ENCODE measurements at places on chromosomes 11 and 22. TPM values are rescaled to one million over a fixed set of nuclear protein-coding genes. Genes with fewer than 3 reads are reported as not detected.
A peak's percentile ranks its signal among the peaks of the same experiment; 100 is the strongest.

DNA sequence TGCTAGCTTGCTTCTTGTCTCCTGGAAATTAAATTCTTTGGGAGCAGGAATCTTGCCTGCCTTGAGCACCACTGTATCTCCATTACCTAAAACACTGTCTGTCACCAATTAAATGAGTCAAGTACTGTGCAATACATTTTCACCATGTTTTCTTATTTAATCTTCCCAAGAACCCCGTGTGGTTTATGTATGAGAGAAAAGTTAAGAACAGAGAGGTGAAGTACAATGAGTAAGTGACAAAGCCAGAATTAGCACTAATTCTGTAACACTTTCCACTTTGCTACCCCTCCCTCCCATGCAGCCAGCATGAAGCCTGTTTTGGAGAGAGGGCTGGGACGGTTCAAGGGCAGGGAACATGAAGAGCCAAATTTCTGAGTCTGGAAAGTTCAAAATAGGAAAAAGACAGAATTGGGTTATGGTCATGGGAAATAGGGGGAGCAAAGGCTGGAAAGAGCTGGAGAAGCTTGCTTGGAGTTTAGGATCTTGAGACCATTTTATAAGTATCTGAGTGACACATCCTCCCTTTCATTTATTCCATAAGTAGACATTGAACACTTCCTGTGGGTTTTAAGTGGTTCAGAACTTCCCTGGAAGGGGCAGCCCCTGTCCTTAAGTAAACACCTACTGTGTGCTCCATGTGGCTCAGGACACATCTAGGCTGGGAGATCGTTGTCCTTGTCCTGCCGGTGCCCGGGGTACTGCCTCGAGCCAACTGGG, 60.5 kb upstream of the CHST1 start:
- H3K27me3 ChIP-seq: peaks cover 8% of the 10 kb centered on the region
- no peak overlapping the region for H3K4me3 ChIP-seq
- H3K36me3 ChIP-seq: no peaks in the 10 kb centered on the region
- H3K4me1 ChIP-seq: no peaks in the 10 kb centered on the region

DNA sequence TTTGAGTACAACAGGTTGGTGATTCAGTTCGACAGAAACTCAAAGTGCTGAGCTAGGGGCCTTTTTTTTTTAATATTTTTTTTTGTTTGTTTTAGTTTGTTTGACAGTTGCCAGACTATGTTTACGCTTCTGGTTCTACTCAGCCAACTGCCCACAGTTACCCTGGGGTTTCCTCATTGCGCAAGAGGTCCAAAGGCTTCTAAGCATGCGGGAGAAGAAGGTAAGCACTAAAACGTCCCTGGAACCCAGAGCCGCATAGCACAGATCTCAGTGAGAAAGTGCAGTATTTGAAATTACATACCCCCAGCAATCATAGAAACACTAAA, 649 bp downstream of the PRRG4 start:
- peaks cover 45% of the 10 kb centered on the region for H3K27me3 ChIP-seq
- DNase-seq: no peak
- H3K4me1 ChIP-seq: peaks cover 4% of the 10 kb centered on the region
- H3K4me3 ChIP-seq: peak overlapping the region; percentile 92
- H3K36me3 ChIP-seq: no peaks in the 10 kb centered on the region

- no peak overlapping the region for H3K4me3 ChIP-seq
- peak; percentile 5 for DNase-seq
- peaks cover 2% of the 10 kb centered on the region for H3K4me1 ChIP-seq
- peaks cover 18% of the 10 kb centered on the region for H3K27me3 ChIP-seq
- H3K36me3 ChIP-seq: no peaks in the 10 kb centered on the region
Measured at GRCh38 chr11:129286813-129287212, 88.8 kb upstream of the BARX2 start.

DNA sequence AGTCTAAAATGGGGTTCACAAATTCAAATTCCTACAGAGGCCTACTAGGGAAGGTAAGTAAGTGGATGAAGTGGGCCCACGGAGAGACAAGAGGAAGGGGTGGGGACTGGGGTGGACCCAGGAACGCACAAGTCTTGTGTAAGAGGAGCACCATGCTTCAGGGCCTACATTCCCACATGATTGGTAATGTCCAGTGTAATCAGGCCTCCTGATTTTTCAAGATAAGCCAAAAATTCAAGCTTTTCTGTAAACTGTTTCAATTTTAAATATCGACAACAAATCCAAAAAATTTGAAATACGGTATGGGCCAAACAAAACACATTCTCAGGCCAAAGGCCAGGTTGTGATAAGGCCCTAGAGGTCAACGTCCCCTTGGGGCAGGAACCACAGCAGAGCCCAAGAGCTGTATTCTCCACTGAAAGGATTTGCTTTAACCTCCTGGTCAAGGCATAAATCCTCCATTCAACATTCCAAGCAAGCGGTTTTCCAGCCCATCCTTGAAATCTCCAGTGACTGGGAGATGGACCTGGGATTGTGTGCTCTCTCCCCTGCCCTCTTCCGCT, 116.4 kb downstream of the TRIM29 start:
- no peak overlapping the region for H3K27ac ChIP-seq
- H3K4me3 ChIP-seq: no peak overlapping the region
- H3K27me3 ChIP-seq: peaks cover 7% of the 10 kb centered on the region
- no peaks in the 10 kb centered on the region for H3K4me1 ChIP-seq

SLC29A2 gene
- under 0.01 TPM for total RNA-seq

DNA sequence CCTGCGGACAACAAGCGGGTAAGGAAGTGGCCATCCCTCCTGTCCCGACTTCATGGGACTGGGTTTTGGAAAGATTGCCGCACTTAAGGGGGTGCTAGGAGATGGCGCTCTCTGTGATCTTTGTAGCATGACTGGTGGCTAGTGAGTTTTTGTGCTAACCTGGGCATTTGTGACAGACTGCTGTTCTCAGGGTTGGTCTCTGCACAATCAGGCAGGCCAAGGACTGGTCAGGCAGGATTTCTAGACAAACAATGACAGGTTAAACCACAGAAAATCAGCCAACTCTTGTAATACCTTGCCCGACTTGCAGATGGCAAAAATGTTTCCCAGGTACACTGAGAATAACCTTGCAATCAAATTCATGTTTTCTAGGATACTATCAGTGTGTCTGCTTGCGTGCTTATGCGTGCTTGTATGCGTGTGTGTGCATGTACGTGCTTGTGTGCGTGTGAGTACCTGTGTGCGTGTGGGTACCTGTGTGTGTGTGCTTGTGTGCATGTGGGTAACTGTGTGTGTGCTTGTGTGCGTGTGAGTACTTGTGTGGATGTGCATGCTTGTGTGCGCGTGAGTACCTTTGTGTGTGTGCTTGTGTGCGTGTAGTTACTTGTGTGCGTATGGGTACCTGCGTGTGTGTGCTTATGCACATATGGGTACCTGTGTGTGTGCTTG, 25.6 kb upstream of the SORL1-AS1 start:
- H3K27me3 ChIP-seq: peaks cover 7% of the 10 kb centered on the region
- H3K4me1 ChIP-seq: peaks cover 2% of the 10 kb centered on the region
- no peaks in the 10 kb centered on the region for H3K36me3 ChIP-seq
- no peak for DNase-seq
- H3K27ac ChIP-seq: no peak overlapping the region
- H3K4me3 ChIP-seq: no peak overlapping the region

UPK3A gene
- not detected for total RNA-seq

- H3K4me1 ChIP-seq: peaks cover 2% of the 10 kb centered on the region
- H3K4me3 ChIP-seq: no peak overlapping the region
- no peak overlapping the region for H3K27ac ChIP-seq
Measured at GRCh38 chr22:44373234-44373633, 60.5 kb upstream of the SHISAL1 start.

DNA sequence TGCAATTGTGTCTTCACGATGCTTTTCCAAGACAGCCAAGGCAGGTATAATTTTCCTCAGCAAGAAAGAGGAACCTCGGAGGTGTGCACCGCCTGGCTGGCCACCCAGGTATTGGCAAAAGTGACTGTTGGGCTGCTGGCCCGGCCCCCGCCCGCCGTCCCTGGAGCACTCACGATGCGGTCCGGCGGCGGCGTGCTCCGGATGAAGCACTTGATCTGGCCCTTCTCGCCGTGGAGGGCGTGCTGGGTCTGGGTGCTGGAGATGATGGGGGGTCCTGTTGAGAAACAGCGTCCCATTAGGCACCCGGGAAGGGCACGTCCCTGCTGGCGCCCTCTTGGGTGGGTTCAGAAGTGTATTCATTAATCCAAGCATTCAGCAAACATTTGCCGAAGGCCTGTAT, 84.8 kb downstream of the ST3GAL4 start:
- H3K4me1 ChIP-seq: no peaks in the 10 kb centered on the region
- no peak overlapping the region for H3K27ac ChIP-seq
- no peak for DNase-seq
- no peaks in the 10 kb centered on the region for H3K36me3 ChIP-seq
- H3K4me3 ChIP-seq: no peak overlapping the region

ABTB2 gene
- total RNA-seq: 0.28 TPM

CSRP3 gene
- total RNA-seq: not detected

ADAMTS8 gene
- under 0.01 TPM for total RNA-seq

SNAP29 gene
- 10.6 TPM for total RNA-seq

GRCh38 chr11:117300283-117300663, 9.1 kb downstream of the BACE1-AS start:
- peak; percentile 54 for DNase-seq
- H3K4me3 ChIP-seq: no peak overlapping the region
- H3K36me3 ChIP-seq: peaks cover 6% of the 10 kb centered on the region
- H3K27me3 ChIP-seq: no peaks in the 10 kb centered on the region
- peaks cover 13% of the 10 kb centered on the region for H3K4me1 ChIP-seq

MUC5AC gene
- not detected for total RNA-seq

GRCh38 chr11:124799348-124800225, 619 bp downstream of the MSANTD2 start:
- H3K27me3 ChIP-seq: no peaks in the 10 kb centered on the region
- peak; percentile 18 for DNase-seq
- H3K4me3 ChIP-seq: peak overlapping the region; percentile 68
- H3K36me3 ChIP-seq: no peaks in the 10 kb centered on the region
- H3K4me1 ChIP-seq: peaks cover 4% of the 10 kb centered on the region
- peak overlapping the region; percentile 90 for H3K27ac ChIP-seq

MOGAT2 gene
- not detected for total RNA-seq

OR4A16 gene
- total RNA-seq: not detected

- H3K36me3 ChIP-seq: no peaks in the 10 kb centered on the region
- no peak overlapping the region for H3K27ac ChIP-seq
- DNase-seq: no peak
- peaks cover 4% of the 10 kb centered on the region for H3K4me1 ChIP-seq
- H3K4me3 ChIP-seq: no peak overlapping the region
Measured at GRCh38 chr11:127044535-127044934, 44.0 kb upstream of the KIRREL3 start.

DNA sequence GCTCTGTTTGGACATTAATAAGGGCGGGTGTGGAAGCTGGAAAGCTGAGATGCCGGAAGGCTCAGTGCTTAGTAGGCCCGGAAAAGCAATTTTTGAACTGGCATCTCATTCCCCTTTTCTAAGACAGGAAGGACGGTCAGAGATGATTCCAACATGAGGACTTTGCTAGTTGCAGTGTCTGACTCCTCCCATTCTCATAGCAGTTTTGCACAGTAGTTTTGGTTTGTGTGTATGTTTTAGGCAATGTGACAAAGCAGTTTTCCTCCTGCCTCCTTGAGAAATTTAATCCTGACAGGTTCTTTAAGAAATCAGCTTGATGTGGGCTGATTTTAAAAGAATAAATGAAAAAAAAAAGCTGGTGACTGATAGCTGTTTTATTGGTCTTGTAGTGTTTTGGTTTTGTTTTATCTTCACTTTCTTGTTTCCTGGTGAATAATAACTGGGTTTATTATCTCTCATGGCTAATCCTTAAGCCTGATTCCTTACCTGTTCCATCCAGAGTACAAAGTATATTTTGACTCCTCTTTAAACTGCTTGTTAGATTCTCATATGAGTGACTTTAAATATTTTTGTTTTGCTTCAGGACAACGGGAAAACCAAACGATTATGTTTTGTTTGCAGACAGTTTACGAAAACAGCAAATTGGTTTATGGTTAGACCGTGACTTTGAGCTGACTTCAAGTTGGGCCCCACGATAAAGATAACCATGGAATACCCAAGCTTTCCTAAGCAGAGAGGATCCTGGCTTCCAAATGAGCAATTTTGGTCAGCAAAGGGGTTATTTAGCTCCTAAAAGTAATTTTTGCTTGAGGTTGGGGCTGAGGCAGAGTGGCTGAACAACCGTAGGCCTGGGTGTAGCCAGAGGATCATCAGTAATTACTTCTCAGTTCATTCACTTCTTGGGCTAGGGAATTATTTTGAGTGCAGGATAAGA, 3.4 kb downstream of the PTPRJ start:
- peak overlapping the region; percentile 61 for H3K27ac ChIP-seq
- no peak overlapping the region for H3K4me3 ChIP-seq

JAM3 gene
- total RNA-seq: 102 TPM

DNA sequence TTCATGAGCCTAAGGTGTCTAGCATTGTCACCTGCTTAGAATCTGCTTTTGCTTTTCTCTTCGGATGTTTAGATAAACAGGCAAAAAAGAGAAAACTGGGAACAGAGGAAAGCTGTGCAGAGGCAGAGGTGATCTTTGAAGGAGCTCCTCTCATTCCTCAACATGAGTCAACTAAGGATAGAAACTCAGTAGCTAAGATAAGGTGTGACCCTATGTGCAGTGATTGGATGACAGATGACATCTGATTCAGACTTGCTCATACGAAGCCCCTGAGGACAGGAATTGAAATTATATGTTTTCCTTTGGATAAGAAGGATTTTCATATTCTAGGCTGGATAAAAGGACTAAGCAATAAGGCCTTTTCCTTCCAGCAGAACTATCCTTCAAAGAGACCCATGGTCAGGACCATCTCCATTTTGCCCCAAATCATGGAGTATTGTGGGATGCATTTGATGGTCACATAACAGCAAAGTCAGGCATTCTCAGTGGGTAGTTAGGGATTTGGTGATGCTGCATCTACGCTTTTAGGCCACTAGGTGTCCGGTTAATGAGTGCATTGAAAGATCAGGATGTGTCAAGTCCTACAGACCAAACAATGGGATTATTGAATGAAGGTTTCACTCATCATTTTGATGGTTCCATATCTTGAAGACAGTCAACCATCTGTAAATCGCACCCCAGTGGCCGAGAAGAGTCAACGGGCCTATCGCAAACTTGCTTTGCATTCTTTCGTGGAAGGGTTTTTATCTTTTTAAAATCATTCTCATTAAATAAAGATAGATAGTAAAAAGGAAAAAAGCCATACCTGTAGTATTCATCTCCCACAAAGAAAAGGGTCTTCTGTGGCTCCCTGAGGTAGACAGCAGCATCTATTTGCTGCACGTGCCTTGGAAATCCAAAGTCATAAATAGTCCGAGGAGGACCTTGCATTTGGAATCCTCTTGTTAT, 32.2 kb downstream of the MMP20 start:
- H3K4me3 ChIP-seq: no peak overlapping the region
- no peaks in the 10 kb centered on the region for H3K36me3 ChIP-seq
- peak; percentile 20 for DNase-seq
- H3K27ac ChIP-seq: no peak overlapping the region
- H3K4me1 ChIP-seq: no peaks in the 10 kb centered on the region
